ENCODE measurements at places on chromosomes 2 and 18.

GRCh38 chr18:75205514-75206132 lies 3.3 kb downstream of the PTGR3 start:
- DNase-seq: no peak

- DNase-seq: no peak
Observed at GRCh38 chr2:10395893-10396292, 52.2 kb downstream of the ODC1 start.

GRCh38 chr2:95698146-95698545 lies 106.3 kb downstream of the TRIM43 start:
- peak; percentile 10 for DNase-seq

DNA sequence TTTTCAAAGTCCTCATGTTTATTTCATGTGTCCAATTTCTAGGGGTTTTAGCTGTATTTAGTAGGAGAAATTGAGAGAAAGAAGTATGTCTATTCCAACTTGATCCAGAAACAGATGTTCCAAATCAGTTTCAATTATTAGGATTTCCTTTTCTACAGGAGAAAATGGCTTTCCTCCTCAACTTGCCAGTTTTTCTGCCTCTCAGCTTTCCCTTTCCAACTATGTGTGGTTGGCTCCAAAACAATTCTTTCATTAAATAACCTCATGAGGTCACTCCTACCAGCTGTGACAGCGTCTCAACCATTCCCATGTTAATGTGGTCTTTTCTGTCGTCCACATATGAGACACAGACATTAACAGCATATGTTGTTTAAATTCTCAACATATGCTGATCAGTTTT lies 13.1 kb downstream of the XIRP2 start:
- DNase-seq: no peak

- peak; percentile 67 for DNase-seq
Observed at GRCh38 chr2:224817676-224818075, 101.5 kb upstream of the CCDC195 start.

GRCh38 chr2:133768658-133769435 lies 200.6 kb upstream of the NCKAP5 start:
- DNase-seq: no peak

DNA sequence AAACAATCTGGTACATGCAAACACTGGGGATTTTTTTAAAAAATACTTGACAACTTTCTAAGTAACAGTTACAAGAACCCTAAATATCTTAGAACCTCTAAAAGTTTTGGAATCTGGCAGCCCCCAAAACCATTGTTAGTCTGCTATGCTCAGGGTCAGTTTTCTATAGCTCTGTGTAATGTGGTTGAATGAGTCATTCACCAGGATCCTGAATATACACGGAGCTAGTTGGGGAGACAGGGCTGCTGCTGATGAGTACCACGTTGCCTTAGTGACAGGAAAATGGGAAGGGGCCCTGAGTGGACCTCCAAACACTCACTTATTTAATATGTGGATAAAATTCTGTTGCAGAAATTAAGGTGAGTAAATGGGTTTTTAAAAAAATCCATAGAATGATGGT lies 36.9 kb upstream of the TANC1 start:
- DNase-seq: peak; percentile 80

DNA sequence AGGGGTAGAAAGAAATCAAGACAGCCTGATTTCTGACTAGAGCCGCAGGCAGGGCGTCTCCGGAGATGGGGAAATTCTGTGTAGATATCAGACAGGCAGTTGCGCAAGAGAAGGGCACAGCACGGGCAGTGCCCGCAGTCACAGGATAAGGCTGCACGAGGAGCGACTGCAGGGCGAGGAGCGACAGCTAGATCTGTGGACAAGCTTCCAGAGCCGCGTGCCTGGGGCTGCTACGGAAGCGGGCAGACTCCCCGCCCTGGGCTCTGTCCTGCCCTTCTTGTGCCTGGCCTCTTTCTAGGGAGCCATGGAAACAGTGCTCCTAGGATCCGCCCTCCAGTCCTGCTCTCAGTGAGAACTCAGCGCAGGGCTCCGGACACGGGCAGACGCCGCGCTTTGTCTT lies 12.6 kb downstream of the MC5R start:
- no peak for DNase-seq

DNA sequence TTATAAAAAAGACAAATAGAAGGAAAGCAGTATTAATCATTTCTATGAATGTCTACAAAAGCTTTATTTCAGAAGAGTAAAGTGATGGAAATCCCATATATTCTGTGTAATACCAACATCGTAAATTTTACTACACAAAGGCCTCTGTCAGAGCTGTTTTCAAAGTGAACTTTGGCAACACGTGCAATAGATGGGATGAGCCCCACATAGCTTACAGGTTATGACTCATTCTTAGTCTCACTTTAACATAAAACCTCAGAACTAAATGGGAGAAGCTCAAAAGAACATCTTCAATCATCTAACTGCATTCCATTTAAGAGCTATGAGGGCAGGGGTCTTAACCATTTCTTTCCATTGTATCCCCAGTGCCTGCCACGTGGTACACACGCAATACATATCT lies 11.5 kb downstream of the VPS4B start:
- DNase-seq: peak; percentile 41

GRCh38 chr2:196286821-196287220 lies 115.4 kb upstream of the STK17B start:
- DNase-seq: no peak

GRCh38 chr2:223914324-223914723 lies 30.8 kb downstream of the WDFY1 start:
- DNase-seq: no peak

GRCh38 chr2:82494739-82495138 lies 1964.3 kb downstream of the SUCLG1 start:
- no peak for DNase-seq

GRCh38 chr2:143463719-143464118 lies 334.5 kb downstream of the ARHGAP15 start:
- no peak for DNase-seq

GRCh38 chr2:42223855-42224268 lies 54.7 kb downstream of the EML4 start:
- DNase-seq: peak; percentile 48

GRCh38 chr18:61953161-61953560 lies 60.4 kb upstream of the RNF152 start:
- DNase-seq: no peak

DNA sequence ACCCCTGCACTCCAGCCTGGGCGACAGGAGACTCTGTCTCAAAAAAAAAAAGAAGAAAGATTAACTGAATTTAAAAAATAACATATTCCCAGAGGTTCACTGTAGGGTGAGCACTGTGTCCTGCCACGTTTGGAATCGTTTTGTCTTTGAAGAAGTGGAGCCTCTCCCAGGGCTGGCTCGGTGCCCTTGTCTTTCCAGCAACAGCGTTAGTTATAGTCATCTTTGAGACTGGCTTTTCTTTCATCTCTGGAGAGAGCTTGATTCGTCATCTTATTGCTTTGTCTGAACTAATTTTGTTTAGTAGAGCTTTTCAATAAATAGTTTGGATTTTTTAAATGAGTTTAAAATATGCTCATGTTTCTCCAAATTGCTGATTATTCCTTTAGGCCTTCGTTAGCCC lies 50.5 kb downstream of the IMPA2 start:
- peak; percentile 88 for DNase-seq

- no peak for DNase-seq
Observed at GRCh38 chr2:156526950-156527636, 90.9 kb downstream of the GPD2 start.

- DNase-seq: no peak
Observed at GRCh38 chr2:127638361-127639110, 7.4 kb upstream of the GPR17 start.

GRCh38 chr2:155485141-155485842 lies 786.8 kb downstream of the KCNJ3 start:
- no peak for DNase-seq

GRCh38 chr2:197198890-197199289 lies 111.7 kb downstream of the ANKRD44 start:
- DNase-seq: peak; percentile 73

- no peak for DNase-seq
Observed at GRCh38 chr2:162478721-162479129, 134.8 kb downstream of the GCA start.

GRCh38 chr2:86315084-86315483 lies 22.3 kb downstream of the REEP1 start:
- DNase-seq: no peak

GRCh38 chr2:37833423-37833822 lies 91.7 kb upstream of the RMDN2 start:
- DNase-seq: no peak

- DNase-seq: no peak
Observed at GRCh38 chr2:228282376-228282775, 100.9 kb upstream of the SPHKAP start.

- DNase-seq: no peak
Observed at GRCh38 chr2:226317970-226318369, 481.6 kb downstream of the IRS1 start.

DNA sequence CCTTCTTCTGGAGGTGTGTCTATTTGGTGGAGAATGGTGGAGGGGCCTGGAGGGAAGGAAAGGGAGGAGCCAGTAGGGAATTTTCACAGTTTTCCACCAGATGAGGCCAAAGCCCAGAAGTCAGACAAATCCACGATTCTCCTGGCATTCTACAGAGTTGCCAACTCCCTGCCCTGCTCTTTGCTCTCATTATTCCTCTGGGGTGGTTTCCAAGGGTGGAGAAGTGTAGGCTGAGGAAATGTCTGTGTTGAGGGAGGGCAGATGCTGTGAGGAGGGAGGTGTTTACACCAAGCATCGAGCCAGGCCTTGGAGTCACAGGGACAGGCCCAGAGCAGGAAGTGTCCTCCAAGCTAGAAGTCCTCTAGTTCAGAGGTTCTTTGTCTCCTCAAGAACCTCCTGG lies 124.1 kb upstream of the LGALSL start:
- DNase-seq: peak; percentile 71

DNA sequence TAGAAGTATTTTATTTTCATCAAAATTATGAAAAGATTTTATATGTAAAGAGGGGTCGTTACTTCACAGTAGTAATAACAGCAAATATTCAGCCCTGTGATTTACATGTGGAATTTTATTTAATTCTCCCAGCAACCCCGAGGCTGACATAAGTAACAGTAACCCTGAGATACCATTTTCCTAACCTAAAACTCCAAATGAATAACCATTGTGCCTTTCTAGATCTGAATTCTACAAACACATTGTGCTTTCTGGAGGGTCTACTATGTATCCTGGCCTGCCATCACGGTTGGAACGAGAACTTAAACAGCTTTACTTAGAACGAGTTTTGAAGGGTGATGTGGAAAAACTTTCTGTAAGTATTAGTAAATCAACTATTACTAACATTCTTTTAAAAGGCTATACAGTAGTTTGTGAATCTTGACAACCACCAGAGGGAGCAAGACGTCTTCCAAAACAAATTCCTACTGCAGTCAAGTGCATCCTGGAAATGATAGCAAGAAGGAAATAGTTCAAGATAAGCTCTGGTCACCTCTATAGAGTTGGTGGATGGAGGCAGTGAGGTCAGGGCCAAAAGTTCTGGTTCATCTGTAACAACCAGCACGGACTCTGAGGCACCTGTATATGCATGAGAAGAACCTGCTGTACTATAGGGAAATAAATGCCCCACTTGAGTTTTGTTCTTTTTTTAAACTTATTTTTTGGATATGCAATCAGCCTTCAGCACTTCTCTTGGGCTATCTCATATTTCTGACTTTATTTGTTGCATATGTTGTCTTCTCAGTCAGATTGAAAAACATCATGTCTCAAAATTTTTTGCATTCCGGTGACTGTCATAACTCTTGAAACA lies 37.4 kb downstream of the ACTR2 start:
- peak; percentile 94 for DNase-seq

DNA sequence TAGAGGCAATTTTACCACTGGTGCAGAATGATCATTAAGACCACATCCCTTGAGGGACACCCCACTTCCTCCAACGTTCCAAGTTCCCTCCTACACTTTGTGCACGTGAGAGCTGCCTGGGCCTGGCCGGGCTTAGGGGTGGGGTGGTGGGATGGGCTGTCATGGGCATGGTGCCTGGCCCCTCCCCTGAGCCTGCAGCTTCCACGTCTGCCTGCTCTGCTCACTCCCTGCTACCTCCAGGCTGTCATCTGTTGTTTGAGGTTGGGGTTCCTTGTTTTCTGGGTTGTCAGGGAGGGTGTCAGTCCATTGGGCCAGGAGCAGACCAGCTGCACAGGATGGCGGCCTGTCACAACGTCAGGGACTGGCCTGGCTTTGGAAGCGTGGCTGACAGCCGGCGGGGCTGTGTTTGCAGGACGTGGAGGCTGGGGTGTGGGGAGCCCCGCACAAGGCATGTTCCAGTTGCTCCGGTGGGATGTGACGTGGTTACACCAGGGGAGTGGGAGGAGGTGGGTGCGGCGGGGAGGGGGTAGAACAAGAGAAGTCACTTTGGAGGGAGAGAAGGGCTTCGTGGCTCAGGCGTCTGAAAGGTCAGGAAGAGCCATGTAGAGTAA lies 72.3 kb downstream of the RTP5 start:
- no peak for DNase-seq

GRCh38 chr18:23237524-23238151 lies 102.4 kb downstream of the CABLES1 start:
- DNase-seq: peak; percentile 62

- no peak for DNase-seq
Observed at GRCh38 chr2:119599384-119599783, 55.1 kb downstream of the CFAP221 start.

- no peak for DNase-seq
Observed at GRCh38 chr2:119012345-119013301, 70.6 kb downstream of the MARCO start.

GRCh38 chr18:26993568-26993967 lies 128.1 kb upstream of the AQP4 start:
- DNase-seq: no peak

- DNase-seq: peak; percentile 21
Observed at GRCh38 chr2:163553601-163554000, 182.2 kb downstream of the FIGN start.

- peak; percentile 66 for DNase-seq
Observed at GRCh38 chr2:136246086-136246669, 128.2 kb upstream of the CXCR4 start.

- no peak for DNase-seq
Observed at GRCh38 chr2:121197369-121198091, 87.5 kb downstream of the TFCP2L1 start.

DNA sequence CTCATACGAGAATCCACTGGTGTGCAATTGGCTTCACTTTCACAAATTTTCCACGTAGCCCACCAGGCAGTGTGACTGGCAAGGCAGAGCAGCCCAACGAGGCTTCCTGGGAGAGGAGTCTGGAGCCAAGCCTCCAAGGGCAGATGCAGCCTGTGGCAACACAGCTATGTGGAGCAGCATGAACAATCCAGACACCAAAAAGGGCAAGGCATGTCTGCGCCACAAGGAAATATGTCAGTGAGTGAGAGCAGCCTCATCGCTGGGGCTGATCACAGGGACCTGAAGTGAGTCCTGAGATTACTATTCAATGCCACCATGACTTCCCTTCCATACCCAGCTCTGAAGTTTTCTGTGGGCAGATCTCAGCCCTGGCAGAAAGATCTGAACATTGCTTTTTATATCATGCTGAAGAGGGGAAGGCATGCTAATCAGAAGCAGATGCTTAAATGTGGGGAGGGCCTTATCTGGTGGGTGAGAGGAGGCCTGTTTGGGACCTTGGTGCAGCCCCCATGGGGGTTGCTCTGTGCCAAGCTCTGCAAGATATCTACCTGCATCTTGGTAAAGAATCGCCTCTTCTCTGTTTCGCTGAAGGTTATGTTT lies 40.0 kb upstream of the PUM2 start:
- no peak for DNase-seq

GRCh38 chr2:165198181-165198580 lies 5.7 kb downstream of the SCN3A start:
- peak; percentile 21 for DNase-seq

- DNase-seq: no peak
Observed at GRCh38 chr2:168003876-168004275, 243.5 kb downstream of the STK39 start.

All from fibroblast of the aortic adventitia (primary cell).